ENCODE measurements at places on chromosomes 3 and 15.

DNA sequence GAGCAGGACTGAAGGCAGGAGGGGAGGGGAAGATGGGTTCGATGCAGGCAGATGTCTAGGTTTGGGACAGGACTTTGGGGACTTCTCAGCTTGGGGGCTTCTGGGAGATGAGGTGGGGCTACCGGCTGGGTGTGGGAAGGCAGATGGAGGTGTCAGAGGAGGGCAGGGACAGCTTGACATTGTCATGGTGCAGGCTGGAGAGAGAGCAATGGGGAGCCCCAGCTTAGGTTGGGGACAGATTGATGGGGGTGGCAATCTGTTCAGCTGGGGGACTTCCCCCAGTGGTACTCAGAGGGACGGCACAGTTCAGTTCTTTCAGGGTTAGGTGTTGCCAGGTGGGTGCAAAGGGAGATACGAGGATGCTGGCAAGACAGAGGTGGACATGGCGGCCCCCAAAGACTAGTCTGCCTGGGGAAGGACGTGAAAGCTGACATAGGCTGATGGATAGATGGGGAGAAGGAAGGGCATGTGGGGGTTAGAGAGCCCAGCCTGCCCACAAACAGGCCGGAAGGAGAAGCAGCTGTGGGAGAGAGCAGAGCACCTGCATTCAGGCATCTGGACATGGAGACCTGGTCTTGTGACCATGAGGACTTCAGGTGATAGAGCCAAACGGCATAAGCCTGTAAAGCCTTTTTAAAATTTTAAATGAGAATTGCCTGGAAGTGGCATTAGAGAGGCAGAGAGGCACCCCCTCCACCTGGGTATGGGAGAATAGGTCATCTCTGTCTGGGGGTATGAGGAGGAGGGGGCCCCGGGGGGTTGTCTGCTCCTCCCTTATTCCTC is 21.1 kb downstream of the ACAA1 start:
- DNase-seq: no peak

DNA sequence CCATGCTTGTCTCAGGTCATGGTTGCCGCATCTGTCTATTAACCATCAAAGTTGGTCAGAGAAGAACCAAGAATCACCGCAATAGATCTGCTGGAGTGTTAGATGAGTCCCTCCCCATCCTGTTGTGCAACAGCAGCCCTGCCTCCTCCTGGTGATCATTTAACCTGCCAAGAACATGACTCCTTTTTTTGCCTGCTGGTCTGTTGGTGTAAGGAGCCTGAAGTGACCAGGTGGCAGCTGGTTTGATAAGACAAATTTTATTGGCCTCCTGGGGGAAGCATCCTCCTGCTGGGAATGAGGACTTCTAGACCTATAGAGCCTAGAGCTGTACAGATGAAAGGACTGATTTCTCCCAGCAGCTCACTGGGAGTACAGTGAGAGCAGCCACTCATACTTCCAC is 43.5 kb upstream of the RAF1 start:
- DNase-seq: peak; percentile 21

DNA sequence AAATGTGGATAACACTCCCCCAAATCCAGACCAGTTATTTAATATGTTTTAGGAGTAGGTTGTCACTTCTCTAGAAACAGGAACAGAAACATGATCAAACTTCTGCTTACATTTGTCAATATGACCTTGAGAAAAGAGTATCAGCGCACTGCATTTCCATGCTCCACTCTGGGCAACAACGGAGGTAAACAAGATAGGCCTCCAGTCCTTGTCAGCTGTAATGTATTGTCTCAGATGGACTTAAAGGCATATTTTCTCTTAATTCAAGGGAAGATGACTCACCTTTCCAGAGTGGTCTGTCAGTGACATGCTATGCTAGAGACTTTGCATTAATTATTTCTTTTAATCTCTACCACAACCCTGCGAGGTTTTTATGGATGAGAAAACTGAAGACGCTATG is 51.6 kb upstream of the TCF12 start:
- peak; percentile 18 for DNase-seq

- peak; percentile 82 for DNase-seq
Observed at GRCh38 chr3:45092132-45093031, 53.8 kb downstream of the CDCP1 start.

DNA sequence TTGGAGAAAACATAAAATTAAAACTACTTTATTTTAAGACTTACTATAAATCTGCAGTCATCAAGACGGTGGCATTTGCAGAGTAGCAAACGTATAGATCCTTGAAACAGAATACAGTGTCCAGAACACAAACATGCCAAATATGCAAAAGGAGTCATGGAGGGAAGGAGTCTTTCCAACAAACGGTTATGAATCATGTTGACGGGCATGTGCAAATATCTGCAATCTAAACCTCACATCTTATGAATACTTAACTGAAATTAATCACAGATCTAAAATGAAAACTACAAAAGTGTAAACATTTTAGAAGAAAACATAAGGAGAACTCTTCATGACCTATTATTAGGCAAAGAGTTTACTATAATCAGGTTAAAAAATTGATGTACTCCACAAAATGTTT is 69.4 kb downstream of the TFRC start:
- DNase-seq: peak; percentile 49

GRCh38 chr15:27327467-27328025 is 356.6 kb downstream of the GABRG3 start:
- DNase-seq: no peak

DNA sequence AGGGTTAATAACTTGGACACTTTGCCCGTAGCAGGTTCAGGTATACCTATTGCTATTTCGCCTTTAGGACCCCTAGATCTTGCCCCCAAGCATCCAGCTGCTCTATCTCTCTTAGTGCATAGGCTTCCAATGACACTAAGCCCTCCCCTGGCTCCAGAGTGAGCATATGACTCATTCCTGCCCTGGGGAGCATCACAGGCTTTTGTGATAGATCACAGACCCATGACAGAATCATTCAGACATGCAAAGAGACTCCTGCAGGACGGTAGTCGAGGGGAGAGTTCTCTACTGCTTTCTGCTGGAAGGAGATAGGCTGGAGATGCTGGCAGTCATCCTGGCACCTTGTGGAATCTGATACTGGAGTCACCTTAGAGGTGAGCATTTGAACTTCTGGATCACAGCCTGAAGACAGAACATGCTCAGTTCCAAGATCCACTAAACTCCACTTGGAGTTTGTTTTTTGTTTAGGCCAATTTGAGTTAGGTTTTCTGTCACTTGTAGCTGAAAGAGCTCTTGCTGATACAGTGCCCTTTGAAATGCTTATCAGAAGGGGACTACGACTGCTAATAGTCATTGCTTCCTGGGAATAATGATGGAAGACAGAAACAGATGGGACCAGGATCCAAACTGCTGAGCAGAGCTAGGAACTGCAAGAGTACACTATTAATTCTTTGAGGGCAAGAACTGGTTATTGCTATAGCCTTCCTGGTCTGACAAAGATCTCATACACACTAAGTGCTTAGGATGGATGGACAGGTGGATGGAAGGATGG is 11.0 kb downstream of the LYSMD2 start:
- peak; percentile 95 for DNase-seq

DNA sequence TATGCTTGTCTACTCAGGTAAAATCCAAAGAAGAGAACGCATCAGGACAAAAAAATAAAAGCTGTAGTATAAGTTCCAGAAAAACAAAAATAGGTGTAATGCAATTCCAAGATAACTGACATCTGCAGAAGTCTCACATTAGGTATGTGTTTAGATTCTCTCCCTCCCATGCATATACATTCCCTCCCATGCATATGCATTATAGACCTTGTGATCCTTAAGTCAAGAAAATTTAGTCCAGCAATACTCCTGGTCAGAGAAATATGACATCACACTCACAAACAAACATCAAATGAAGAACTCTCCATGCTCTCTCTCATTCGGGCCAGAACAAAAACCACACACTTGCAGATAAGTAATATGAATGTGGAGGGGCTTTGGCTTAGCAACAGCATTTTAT is 25.3 kb upstream of the STRIT1 start:
- no peak for DNase-seq

DNA sequence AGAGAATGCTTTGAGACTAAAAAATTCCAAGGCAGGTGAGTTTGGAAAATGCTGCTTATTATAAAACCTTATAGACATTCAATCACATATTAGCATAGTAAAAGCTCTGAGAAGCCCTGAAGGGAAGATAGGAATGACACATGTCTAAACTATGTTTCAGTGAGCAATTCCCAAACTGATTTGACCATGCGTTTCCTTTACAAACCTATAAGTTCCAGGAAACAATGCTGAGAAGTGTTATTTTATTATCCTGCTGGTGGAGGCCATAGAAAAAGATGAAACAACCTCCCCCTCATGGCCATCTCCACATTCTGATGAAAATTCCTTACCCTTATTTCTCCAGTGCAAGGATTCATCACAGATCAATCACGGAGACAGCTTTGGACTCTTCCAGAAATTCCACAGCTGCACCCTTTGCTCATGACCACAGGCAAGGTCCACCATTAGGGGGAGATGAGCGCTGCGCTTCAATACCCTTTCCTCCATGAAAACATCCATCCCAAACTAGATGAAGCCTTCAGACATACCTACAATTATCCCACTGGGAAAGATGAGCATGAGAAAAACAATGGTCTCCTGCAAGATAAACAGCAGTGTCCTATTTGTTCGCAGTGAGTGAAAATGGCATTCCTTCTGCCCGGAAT is 372.1 kb downstream of the MAGI1 start:
- peak; percentile 74 for DNase-seq

GRCh38 chr3:194985031-194985578 is 285.9 kb downstream of the XXYLT1 start:
- peak; percentile 48 for DNase-seq

DNA sequence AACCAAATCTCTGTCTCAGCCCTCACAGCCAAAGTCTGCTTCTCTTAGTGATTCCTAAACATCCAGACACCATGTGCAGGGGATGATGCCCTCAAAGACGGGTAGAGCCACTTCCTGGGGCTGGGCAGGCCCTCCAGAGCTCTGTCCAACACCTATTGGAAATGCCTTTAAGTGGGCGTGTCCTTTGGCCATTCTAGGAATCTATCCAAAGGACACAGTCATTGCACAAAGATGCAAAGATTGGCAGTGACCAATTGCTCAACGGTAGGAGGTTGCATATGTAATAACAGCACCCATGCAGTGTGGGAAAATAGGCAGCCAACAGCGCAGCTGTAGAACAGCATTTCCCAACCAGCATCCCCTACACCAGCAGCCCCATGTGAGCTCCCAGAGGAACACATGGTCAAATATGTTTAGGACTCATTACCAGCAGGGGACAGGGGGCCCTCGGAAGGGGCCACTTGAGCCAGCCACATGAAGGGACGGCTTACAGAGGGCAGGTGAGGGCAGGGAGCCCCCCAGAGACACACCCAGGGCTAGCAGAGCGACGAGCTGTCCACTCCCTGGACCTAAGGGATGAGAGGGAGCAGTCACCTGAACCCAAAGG is 142.8 kb upstream of the IQSEC1 start:
- DNase-seq: peak; percentile 86

DNA sequence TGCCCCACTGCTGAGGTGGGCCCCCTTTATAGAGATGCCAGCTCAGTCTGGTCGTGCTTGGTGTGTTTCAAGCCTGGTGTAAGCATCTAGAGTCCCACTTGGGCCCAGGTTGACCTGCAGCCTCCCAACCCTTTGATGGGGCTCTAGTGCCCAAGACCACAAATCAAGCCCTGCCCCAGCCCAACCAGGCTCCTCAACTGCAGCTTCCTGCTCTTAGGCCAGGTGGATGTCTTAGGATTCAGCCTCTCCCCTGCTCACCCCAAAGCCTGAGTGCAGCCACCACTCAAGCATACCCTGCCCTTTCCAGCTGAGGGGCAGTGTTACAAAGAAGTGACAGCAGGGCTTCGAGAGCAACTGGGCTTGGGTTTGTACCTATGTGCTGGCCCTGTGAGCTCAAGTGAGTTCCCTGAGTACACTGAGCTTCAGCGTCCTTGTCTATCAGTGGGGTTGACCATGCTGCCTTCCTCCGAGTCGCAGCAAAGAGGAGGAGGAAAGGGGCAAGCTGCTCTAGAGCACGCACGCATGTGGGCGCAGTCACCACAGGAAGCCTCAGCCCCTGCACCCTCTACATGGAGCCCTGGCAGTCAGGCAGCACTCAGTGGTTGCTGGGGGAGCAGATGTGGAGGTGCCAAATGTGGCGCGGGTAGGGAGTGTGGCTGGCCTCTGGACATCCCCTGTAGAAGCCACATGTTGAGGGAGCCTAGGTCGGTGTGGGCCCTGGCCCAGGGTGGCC is 120.7 kb downstream of the EEFSEC start:
- no peak for DNase-seq

Measured in EH (cell line).